Osteocyte (in vitro differentiated cells): ENCODE measurements at places on chromosomes 11 and 22. TPM values are rescaled to one million over a fixed set of nuclear protein-coding genes. Genes with fewer than 3 reads are reported as not detected.

DNA sequence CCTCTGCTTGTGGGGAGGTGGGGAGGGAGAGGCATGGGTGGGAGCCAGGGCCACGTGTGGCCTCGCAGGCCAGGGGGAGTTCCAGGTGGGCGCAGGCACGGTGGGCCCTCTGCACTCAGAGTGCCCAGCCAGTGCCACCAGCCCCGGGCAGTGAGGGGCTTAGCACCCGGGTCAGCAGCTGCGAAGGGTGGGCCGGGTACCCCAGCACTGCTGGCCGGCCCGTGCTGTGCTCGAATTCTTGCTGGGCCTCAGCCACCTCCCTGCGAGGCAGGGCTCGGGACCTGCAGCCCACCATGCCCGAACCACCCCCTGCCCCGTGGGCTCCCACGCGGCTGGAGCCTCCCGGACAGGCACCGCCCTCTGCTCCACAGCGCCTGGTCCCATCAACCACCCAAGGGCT is 1277.2 kb downstream of the JRKL start:
- no peak for DNase-seq

The DCPS gene
- total RNA-seq = 11.2 and 15.2 TPM in 2 replicates

The TENM4 gene
- total RNA-seq = 69.8 and 74.1 TPM in 2 replicates

GRCh38 chr11:64571410-64572091 is 19.5 kb upstream of the SLC22A12 start:
- no peak for DNase-seq

- no peak for DNase-seq
Observed at GRCh38 chr11:12687740-12688139, 13.5 kb downstream of the TEAD1 start.

DNA sequence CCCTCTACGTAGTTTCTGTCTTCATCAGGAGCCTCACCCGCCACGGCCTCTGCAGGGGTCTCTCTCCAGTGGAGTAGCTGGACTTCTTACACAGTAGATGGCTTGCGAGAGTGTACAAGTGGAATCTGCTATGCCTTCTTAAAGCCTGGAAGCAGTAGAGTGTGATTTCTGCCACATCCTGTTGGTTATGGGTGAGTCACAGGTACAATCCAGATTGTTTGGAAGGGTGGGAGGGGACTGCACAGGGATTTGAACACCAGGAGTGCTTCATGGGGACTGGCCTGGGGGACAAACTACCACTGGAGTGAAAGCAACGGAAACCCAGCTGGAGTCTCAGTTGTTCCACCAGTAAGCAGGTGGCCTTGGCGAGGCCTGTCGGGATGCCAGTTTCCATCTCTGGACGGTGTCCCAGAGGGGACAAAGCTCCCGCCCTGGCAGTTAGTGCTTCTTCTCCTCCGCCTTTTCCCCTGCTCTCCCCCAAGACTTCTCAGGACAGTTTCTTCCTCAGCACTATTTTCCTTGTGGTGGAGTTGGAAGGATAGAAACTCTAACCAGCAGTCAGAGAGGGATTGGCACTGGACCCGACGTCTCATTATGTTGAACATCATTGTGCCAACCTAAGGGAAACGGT is 85.0 kb upstream of the RCN1 start:
- no peak for DNase-seq

The BTBD18 gene
- not detected in 2 replicates for total RNA-seq
